ENCODE measurements at places on chromosomes 4 and X.

- DNase-seq: no peak
Measured at GRCh38 chrX:69152417-69152841, 12.8 kb downstream of the PJA1 start.

GRCh38 chr4:4851906-4852305 is 7.6 kb upstream of the MSX1 start:
- DNase-seq: no peak

DNA sequence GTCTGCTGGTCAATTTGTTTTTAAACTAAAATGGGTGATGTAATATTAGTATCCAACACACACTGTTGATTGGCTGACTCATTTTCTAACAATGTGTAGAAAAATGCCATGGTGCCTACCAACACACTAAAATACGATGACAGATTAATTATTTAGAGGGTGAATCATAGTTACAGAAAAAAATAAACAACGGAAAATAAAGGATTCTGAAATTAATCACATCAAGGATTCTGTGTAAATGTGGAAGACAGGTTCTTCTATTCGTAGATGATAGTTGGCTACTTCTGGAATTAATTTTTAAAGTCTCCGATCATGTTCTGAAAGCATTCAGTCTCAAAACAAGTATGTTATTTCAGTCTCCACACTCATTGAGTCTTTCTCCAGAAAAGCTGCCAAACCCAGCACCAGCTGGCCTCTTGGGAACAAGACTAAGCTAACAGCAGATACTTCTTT is 8.2 kb upstream of the IQCM start:
- DNase-seq: no peak

GRCh38 chr4:183154701-183155391 is 55.8 kb downstream of the WWC2 start:
- DNase-seq: no peak

GRCh38 chr4:40563401-40563800 is 66.3 kb downstream of the RBM47 start:
- DNase-seq: no peak

DNA sequence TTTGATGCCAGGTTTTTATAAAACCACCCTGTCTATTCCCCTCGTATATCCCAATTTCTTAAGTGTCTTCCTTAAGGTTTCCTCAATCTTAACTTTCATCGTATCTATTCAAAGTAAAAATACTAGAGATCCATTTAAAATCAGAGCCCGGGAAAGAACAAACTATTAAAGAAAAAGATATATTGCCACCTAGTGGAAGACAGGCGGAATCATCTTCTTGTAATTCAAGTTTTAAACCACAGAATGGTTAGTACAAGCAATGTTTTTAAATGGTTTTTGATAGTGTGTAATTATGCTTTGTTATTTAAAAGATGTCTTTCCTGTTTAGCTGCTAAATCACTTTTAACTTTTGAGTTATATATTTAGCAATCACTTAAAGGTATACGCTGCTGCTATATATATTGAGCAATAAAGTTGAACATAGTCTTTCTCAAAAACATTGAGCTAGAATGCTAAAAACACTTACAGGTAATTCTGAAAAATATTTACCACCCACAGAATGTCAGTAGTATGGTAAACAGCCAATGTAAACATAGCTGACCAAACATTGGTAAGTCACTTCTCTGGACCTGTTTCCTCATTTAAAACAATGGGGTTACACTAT is 18.2 kb downstream of the PRDM8 start:
- no peak for DNase-seq

DNA sequence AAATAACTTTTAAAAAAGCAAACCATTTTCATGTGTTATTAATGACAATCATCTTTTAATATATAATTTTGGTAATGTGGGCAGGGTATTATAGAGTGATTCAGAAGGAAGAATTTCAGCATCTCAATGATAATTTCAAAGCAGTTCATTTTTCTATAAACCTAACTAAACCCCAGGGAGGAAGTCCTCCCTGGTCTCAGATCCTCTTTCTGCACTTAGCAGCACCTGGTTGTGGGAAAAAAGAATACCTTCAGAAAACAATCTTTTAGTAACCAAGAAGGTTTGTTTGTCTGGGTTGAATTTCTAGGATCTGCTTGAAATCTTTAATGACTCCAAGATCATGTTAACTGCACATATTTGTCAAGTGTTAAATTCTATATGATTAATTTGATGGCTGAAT is 29.9 kb downstream of the DKK2 start:
- DNase-seq: no peak

DNA sequence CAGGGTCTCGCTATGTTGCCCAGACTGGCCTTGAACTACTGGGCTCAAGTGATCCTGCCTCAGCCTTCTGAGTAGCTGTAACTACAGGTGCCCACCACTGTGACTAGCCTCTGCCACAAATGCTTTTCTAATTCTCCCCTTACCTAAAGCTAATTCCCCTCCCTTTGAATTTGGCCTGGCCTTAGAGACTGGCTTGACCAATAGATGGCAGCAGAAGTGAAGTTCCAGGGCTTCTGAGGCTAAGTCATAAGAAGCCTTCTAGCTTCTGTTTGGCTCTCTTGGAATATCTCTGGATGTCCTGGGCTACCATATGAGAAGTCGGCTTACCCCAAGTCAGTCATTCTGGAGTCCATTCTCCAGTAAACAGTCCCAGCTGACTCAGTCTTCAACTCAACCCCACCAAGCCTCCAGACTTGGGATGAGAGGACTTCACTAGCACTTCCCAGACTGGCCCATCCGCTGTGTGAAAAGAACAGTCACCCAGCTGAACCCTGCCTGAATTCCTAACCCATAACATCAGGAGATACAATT is 61.0 kb downstream of the HPRT1 start:
- no peak for DNase-seq

GRCh38 chr4:22417408-22417807 is 98.5 kb downstream of the ADGRA3 start:
- DNase-seq: no peak

GRCh38 chr4:21009956-21010355 is 309.7 kb downstream of the PACRGL start:
- no peak for DNase-seq

GRCh38 chr4:31341601-31342359 is 621.6 kb downstream of the PCDH7 start:
- no peak for DNase-seq
